ENCODE measurements at places on chromosomes 1 and 21. TPM values are rescaled to one million over a fixed set of nuclear protein-coding genes. Genes with fewer than 3 reads are reported as not detected.

Gene A3GALT2
- total RNA-seq, result 0.31 TPM

GRCh38 chr1:93585059-93585966 is 96.3 kb downstream of the BCAR3 start:
- no peak for DNase-seq

DNA sequence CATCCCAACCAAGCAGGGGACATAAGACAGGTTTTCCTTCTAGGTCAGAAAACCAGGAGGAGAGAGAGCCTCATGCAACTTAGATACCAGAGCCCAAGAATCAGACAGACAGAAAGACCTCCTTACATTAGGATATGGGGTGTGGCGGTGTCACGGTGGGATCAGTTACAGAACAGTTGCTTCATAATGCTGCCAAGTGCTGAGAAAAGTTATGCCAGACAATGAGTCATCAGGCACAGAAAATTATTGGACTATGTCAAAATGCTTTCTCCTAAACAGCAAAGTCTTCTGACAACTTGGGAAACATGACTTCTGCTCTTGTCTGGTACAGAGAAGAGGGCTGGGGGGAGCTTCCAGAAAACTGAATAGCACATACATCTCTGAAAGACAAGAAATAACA is 1120.2 kb upstream of the TMPRSS15 start:
- no peak for DNase-seq

GRCh38 chr1:56557746-56558145 is 21.6 kb downstream of the PLPP3 start:
- no peak for DNase-seq

All from activated naive CD8-positive, alpha-beta T cell treated with anti-CD3 and anti-CD28 coated beads, Interleukin-2, amount 10 ng/mL, durations not matched to agents 7 days and 5 days (primary cell).